Stimulated activated CD8-positive, alpha-beta memory T cell treated with anti-CD3 and anti-CD28 coated beads, Interleukin-12 subunit alpha, Interleukin-12 subunit beta, amount 100 ng/mL, for 4 hours (primary cell): ENCODE measurements at places on chromosomes 2 and 18.

GRCh38 chr18:43680096-43680495 is 402.8 kb upstream of the SYT4 start:
- DNase-seq, result no peak

DNA sequence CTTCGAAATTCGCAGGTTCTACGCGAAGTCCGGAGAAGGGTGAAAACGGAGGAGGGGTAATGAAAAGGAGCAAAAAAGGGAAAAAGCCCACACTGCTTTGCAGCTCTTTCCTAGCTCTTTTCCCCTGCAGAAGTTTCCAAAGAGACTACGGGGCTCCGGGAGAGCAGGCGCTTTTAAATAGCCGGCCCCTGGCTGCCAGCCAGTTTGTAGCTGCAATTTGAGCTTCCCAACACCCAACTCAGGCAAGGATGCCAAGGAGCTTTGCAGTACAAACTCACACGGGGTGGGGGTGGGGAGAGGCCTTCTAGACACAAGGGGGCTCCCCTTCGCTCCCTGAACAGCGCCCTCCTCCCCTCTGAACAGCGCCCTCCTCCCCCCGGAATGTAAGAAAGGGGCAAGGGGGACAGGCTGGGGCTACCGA is at the start of gene IGFBP5:
IGFBP5 (minus strand) TSS at position 149 of the 421 bp plus-strand sequence. CDS start 774 bp downstream, outside the sequence.
- DNase-seq, result no peak

- DNase-seq, result no peak
These were observed 153.2 kb downstream of the HDAC4 start for GRCh38 chr2:239247401-239248245.

DNA sequence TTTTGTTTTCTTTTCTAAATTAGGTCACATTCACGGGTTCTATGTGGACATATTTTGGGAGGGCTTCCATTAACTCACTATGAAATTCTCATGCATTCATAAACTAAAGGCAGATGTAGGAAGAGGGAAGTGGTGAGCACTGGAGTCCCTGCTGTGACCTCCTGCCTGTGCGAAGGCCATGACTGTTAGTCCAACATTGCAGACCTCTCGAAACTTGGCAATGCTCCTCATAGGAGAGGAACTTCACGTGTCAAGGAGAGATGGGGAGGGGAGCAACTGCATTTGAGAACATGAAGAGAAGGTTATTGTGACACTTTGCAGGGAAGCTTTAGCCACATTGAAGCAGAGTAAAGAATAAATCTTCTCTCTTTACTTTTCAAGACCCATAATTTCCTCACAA is 126.4 kb upstream of the HNMT start:
- no peak for DNase-seq

- DNase-seq, result no peak
These were observed 85.7 kb downstream of the SUCLG1 start for GRCh38 chr2:84373391-84373790.

DNA sequence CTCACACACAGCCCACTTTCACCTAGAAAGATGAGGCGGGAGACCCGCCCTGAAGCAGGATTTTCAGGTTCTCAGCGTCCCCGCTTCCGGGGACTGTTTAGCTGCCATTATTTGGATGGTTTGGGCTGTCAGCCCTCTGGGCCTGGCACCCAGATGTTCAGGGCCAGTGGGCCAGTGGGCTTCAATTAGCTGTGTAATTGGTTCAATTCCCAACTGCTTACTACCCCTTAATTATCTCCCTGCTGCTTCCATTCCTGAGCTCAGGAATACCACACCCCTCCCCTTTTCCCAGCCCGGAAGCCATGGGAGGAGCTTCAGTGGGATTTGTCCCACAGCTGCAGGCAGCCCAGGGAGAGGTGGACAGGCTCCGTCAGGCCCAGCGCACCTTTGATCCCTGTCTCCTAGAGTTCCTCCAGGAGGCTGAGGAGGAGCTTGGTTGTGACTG is 114.1 kb upstream of the MYCN start:
- no peak for DNase-seq

DNA sequence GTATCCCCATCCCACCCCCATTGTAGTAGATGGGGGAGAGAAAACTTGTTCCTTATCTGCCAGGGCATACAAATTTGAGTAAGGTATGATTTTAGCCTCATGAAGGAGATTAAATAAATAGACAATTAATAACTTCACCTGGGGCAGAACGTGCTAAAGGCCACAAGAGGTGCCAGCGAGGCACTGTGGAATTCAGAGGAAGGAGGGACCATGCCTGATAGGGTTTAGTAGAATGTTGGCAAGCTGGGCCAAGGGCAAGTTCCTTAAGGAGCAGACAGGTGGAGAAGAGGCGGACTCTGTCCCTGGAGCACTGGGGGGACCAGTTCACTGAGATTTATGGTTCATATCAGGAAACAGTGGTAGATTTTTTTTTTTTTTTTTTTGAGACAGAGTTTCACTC is 22.5 kb downstream of the STAMBP start:
- DNase-seq, result no peak

DNA sequence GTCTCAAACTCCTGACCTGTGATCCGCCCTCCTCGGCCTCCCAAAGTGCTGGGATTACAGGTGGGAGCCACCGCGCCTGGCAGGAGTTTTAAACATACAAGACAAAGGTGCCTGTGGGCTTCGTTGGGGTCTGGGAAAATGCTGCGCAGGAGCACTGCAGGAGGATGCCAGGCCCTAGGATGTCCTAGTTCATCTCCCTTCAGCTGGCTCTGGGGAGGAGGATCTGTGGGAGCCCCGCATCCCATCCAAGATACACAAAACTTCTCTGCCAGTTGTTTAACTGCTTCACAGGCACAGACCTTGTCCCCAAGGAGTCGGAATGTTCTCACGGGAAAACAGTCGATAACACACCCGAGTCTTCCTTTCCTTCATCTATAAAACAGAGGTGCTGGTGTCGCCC is 89.1 kb downstream of the POLR1A start:
- no peak for DNase-seq

GRCh38 chr2:197911667-197912066 is 107.3 kb downstream of the PLCL1 start:
- no peak for DNase-seq

DNA sequence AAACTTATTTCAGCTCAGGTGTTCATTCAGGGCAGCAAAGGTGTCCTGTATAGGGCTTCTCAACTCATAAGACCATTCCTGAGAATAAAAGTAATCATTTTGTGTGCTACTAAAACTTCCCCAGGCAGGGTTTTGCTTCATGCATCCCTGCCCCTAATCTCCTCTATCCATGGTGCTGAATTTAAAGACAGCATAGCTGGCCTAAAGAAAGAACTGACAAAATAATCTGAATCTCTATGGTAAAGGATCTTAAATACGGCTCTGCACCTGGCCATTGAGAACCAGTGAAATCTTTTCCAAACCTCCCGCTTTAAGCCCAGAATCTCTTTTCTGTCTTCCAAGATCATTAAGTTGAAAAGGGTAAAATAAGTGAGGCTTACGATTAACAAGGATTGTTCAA is 292.1 kb upstream of the KLHL29 start:
- DNase-seq, result no peak

DNA sequence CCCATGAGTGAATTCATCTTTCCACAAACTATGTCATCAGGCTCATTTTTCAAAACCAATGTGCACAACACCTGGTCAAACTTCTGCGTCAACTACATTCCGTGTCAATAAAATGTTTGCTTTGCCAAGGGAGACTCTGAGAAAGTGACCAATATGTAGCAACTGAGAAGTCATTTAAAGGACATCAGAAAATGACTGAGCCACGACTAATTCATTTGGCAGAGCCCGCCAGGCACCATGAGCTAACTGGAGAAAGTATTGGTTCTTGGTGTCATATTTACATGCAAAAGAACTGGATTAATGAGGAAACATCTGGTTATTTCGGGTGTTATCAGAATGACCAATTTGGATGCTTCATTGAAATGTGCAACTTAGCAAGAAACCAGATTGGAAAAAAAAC is 7.2 kb downstream of the RND3 start:
- no peak for DNase-seq

GRCh38 chr18:76821875-76822505 is 367 bp upstream of the ZNF236 start:
- peak; percentile 58 for DNase-seq

- DNase-seq, result no peak
These were observed 2.3 kb downstream of the KIF1A start for GRCh38 chr2:240817496-240818292.

DNA sequence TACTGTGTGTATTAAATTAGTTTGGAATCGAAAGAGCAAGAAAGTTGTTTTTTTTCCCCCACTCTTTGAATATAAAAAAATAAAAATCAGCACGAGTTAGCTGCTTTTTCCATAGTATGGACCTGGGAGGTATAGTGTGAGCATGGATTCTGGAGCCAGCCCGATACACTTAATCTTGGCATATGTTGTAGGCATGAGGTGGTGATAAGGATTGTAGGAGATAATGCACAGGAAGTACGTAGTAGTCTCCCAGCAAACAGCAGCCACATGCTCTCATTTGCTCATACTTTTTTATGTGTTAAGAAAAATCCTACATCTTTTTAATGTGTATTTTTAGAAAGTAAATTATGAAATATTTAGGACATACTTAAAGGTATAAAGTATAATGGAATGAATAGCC is 2.1 kb upstream of the DNAJC27 start:
- no peak for DNase-seq

GRCh38 chr2:120777787-120778186 is 42.1 kb downstream of the GLI2 start:
- no peak for DNase-seq

DNA sequence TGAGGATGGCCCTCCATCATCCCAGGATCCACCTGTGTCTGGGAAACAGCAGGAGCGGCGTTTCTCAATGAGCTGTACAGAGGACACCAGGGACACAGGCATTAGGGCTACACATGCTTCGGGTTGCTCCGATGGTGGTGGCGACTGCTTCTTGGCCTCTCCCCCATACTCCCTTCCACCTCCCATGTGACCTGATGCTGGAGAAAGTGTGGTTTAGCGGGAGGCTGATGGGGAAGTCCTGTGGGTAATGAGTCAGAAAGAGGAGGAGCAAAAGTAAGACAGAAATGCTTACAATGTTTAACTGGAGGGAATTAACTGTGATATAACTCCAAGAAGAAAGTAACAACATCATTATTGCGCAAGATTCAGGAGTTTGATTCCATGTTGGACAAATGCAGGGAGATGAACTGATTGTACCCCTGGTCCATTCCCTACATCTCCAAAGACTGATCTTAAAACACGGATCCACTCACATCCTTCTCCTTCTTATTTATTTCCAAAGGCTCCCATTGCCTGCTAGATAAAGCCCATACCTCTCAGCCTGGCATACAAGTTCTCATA is 186.6 kb downstream of the NRP2 start:
- no peak for DNase-seq

GRCh38 chr2:155033652-155034051 is 335.2 kb downstream of the KCNJ3 start:
- DNase-seq, result no peak

GRCh38 chr2:46181789-46182530 is 115.2 kb upstream of the EPAS1 start:
- no peak for DNase-seq

DNA sequence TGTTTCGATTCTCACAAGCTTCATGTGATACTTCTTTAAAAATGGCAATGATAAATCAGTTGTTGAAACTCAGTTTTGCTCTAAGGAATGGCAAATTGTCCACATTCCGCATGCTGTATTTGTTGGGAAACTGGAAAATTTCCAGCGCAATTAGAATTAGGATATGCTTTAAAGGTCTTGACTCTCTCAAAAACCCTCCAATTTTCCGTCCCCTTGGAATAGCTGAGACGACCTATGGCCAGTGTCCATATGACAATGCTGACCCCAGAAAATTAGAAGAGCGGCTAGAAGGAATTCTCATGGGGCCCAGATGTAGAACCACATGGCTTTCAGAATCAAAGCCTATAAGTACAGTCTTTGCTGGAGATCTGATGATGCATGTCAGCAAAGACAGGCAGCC is 170.8 kb downstream of the TMEM18 start:
- no peak for DNase-seq

- DNase-seq, result no peak
These were observed 35.3 kb downstream of the CYP26B1 start for GRCh38 chr2:72112401-72112800.

GRCh38 chr18:49021433-49022129 is 70.8 kb upstream of the SMAD7 start:
- peak; percentile 13 for DNase-seq

- no peak for DNase-seq
These were observed 857 bp upstream of the NEUROD1 start for GRCh38 chr2:181680937-181681811.

GRCh38 chr2:222427646-222428301 is 3.4 kb downstream of the SGPP2 start:
- DNase-seq, result no peak

DNA sequence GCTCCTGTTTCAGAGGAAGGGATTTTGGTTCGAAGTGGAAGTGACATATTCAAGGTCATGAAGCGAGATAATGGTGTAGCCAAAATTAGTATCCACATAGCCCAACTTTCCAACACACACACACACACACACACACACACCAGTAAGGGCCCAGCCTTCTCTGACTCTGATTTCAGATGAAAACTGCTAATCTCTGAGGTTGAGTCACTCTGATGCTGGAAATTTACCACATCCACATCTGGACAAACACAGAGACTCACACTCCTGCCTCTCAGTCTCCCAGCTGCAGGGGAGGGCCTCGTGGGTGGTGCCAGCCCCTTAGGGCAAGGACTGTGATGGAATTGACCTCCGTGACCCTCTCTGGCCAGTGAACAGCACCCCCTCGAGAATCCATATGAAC is 29.0 kb upstream of the SLC35F6 start:
- no peak for DNase-seq

DNA sequence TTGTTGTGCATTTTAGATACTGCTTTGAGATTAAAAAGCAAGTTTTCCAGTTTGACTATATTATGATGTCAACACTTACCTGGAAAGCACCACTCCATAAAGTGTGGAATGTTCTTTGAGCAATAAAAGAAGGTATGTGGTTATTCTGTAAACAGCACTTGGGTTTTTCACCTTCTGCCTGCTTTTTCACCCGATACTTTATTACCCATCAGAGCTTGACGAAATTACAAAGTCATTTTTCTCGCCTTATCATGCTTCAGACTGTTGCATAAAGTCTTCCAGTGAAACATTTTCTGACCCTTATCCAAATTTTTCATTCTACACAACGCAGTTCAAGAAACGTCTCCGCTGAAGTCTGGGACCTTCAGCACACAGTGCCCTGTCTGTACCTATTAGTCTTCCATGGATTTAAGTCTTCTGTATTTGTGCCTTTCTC is 25.2 kb downstream of the CAB39 start:
- DNase-seq, result no peak

GRCh38 chr2:37149626-37150322 is 7.0 kb downstream of the EIF2AK2 start:
- DNase-seq, result no peak

DNA sequence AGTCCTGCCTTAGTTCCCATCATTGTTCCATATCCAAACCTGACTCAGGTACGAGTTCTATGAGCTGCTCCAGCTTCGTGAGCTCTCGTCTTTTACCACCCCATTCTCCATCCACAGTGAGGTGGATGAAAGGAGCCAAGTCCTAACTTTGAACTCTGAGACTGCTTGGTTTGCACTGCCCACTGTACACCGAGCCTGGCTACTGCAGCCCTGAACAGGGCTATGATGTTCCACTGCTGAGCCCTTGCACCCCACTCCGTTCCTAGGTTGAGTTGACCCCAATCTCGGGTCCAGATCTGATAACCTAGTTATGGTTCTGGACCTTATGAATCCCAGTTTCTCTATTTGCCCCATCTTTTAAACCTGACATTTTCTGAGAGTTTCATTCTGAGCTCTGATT is 5.3 kb upstream of the DYNAP start:
- DNase-seq, result no peak
